NCI-H1417 treated with DMSO at 0.1 percent for 48 hours (cell line): ENCODE measurements at places on chromosomes 12 and 14.

GRCh38 chr12:45762185-45763110 is 32.9 kb downstream of the ARID2 start:
- DNase-seq = no peak

DNA sequence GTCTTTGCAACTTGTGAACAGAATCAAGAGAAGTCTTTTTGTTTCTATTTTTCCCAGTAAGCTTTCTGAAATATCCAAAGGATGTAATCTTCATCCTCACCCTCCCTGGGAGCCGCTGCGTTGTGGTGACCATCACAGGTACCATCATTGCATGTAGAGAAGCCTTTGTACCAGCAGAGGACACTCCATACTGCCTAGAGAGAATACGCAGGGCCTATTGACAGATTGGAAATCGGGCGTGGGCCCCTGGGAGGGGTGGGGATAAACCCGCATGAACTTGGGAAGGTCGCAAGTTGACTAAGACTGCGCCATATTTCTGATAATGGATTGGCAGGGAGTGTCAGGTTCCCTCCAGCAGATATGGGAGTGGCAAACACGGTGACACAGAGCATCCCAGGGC is 12.7 kb downstream of the KRT1 start:
- DNase-seq = no peak

- no peak for DNase-seq
Measured at GRCh38 chr14:66425402-66425801, 60.8 kb upstream of the CCDC196 start.

DNA sequence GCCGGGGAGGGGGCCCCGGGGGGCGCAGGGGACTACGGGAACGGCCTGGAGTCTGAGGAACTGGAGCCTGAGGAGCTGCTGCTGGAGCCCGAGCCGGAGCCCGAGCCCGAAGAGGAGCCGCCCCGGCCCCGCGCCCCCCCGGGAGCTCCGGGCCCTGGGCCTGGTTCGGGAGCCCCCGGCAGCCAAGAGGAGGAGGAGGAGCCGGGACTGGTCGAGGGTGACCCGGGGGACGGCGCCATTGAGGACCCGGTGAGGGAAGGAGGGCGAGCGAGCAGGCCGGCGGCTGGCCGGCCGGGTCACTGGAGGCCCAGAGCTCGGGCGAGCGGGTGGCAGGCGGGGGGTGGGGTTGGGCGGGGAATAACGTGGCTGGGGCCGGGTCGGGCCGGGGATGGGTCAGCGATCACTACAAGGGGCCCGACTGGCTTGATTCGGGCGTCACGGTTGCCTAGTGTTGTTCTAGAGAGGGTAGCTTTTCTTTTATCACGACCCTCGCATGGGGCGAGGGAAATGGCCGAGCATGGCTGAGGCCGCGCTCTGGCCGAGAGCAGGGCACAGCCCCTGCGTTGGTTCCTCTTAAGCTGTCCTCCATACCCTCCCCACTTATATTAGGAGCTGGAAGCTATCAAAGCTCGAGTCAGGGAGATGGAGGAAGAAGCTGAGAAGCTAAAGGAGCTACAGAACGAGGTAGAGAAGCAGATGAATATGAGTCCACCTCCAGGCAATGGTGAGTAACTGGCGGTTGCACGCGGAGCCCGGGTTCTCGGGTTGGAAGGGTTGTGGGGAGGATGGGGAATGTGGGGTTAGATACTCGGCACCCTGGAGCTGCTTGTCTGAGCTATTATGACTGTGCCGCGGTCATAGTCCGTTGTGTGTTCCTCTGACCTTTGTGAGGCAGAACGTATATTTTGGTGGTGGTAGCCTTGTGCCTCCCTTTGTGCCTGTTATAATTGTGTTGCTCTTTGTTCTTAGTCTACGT is 603 bp downstream of the PABPN1 start:
- DNase-seq = no peak

DNA sequence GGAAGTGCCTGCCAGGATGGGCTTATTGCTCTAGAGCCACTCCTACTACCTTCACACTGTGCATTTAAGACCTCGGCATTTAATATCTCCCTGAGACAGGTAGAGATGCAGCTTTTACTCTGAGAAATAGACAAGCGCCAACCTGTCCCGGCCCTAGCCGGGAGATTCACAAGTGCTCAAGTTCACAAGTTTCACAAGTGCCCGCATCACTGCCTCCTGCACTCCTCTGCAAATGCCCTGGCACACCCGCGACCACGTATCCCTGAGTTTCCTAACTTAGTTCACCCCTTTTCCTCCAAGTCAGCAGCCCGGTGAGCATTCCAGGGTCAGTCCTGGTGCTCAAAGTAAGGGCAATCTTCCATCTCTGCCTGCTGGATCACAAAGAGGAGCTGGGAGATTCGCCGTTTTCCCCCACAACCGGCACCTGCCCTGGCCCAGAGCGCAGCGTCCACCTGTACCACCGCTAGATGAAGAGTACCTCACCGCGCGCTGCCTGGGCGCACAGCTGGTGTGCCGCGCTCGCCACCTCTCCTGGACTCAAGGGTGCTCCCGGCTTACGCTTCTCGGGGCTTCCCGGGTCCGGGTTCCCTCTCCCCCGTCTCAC is 5.0 kb upstream of the SLC38A4 start:
- DNase-seq = no peak

DNA sequence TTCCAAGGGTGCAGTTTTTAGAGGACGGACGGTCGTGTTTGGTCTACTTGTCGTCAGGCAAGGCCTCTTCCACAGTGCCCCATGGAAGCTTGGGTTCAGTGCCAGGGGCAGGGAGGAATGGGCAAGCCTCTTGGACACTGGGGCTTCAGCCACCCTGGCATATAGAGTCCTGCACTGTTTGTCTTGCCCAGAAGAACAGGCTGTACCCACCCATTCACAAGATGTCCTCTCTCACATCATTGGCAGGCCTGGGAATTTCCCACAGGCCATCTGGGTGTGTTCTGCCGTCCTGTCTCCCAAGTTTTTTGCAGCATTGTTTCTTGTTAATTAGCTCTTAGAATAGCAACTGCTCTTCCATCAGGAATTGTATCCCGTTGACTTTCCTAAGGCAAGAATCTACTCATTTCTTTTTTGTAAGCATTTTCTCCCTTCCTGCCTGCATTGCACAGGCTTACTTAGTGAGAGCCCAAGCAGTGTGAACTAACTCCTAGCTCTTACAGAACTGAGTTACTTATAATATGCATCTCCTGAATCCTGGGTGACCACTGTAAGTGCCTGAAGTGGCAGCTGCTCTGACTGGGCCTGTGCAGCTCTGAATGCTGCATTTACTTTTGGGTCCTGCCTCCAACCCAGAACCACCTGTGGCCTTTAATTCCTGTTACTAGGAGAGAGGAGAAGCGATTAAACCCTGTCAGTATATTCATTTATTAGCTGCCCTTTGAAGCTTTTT is 149.4 kb upstream of the HIF1A start:
- no peak for DNase-seq

- DNase-seq = no peak
Measured at GRCh38 chr14:101709533-101709881, 52.0 kb upstream of the PPP2R5C start.

DNA sequence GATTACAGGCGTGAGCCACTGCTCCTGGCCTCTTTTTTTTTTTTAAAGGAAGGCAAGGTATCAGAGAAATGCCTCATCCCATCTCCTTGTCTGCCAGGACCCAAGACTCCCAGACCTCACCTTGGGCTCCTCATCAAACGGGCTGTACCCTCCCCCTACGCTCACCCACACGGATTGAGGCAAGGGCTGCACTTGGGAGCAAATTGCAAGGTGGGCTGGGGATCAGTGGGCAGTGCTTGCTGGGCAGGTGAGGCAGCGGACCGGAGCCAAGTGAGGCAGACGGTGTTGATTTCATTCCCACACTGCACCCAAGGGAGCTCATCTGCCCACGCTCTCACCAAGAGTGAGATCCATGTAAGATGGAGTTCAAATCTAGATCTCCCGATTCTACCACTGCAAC is 41.0 kb upstream of the DICER1 start:
- DNase-seq = no peak

DNA sequence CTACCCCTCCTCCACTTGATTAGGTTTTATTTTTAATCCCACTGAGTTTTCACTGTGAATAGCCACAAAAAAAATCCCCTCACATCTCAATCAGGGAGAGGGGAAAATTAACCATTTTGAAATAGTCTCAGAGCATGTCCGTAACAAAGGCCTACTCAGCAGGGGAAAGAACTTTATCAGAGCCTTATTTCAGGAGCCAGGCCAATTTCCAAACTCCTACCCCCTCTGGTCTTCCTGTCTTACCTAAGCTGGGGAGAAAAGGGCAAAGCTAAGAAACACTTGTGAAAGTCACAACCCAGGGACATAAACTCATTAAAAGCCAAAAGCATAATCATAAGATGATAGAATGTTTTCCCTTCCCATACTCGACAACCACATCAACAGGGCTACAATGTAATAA is 260.3 kb upstream of the DIO3 start:
- DNase-seq = no peak

GRCh38 chr14:81464253-81465002 is 64.3 kb upstream of the STON2 start:
- no peak for DNase-seq

GRCh38 chr12:65922077-65922476 is 97.8 kb downstream of the HMGA2 start:
- DNase-seq = no peak

GRCh38 chr14:96559571-96559970 is 57.4 kb downstream of the PAPOLA start:
- DNase-seq = no peak

DNA sequence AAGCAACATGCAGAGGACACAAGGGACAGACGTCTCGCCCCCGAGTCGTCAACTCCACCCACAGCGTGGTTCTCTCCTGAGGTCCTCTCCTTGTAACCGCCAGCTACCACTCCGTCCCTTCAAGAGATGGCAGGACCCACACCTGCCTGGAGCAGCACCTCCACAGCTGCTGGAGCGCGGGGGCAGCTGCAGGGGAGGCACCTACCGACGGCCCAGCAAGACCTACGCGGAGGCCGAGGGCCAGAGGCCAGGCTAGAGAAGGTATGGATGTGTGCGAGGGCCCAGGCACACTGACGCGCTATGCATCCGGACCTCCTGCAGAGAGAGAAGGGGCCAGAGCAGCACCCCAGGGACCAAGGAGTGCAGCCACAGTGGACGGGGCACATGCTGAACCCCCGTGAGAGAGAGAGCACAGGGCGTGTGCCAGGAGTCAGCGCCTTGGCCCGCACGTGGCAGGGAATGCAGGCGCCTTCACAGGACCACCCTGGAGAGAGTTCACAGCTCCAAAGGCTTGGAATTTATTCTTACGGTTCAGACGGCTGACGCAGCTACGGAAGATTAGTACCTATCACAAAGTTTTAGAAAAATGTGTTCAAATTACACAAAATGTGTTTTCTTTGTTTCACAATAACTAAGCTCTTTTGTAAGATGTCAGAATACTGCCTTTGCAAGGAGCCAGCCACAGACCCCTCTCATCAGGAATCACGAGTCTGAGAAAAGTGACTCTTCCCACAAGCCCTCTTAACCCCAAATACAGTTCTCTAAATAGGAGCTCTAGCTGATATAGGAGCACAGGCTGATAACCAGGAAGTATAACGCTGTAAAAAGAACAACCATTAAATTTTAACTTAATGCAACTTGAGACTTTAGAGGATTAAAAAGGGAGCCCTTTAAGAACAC is 36.8 kb downstream of the CDC42BPB start:
- no peak for DNase-seq

- no peak for DNase-seq
Measured at GRCh38 chr12:109244073-109244472, 65.0 kb downstream of the FOXN4 start.

DNA sequence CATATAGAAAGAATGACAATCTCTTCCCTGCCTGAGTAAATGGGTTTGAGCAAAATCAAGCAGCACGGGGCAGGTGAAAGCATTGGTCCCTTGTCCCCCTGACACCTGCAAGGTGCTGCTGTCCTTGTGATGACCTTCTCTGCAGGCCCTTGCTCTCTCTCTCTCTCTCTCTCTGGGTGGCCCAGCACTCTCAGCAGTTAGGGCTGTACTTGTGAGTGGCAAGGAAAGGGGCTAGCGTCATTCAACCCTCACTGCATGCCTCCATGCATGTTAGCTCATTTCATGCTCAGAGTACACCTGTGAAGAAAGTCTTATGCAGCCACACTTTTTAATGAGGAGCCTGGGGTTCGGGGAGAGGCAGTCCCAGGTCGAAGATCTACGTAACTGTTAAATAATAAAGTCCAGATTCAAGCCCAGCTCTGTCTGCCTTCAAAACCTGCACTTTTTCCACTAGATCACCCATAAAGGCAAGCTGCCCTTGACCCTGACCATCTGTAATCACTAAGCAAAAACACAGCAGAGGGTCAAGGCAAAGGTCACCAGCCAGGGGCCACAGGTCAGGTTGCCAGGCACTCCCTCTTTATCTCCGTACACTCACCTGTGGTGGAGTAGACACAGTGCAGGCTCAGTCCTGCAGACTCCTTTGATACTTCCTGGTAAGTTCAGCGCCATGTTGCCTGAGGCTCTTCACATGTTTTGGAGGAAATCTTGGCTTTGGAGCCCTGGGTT is 44.9 kb upstream of the CLMN start:
- no peak for DNase-seq

DNA sequence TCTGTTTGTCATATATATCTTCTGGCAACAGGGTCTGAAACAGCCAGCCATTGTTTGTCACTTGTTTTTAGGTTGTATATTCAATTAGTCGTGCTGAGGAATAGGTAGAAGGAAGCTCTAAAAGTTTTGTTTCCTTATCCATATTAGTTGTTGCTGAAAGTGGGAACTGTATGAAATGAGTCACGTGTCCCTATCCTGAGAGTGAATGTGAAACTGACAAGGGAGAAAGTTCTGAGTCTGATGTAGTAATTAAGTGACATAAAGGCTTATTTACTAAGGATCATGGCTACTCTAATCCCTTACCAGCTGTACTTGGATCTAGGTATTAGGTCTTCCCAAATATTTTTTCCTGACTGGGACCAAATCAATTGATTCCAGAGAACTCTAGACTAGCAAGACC is 16.4 kb downstream of the FAM234B start:
- DNase-seq = no peak

GRCh38 chr14:100288382-100289185 is 17.7 kb downstream of the SLC25A29 start:
- DNase-seq = no peak

GRCh38 chr12:77983859-77984258 is 153.2 kb downstream of the NAV3 start:
- DNase-seq = no peak

- no peak for DNase-seq
Measured at GRCh38 chr12:78949532-78949931, 85.0 kb downstream of the SYT1 start.

GRCh38 chr12:66166561-66166960 is 3.2 kb downstream of the TMBIM4 start:
- no peak for DNase-seq

- no peak for DNase-seq
Measured at GRCh38 chr12:46701356-46701755, 124.4 kb downstream of the SLC38A4 start.

- DNase-seq = no peak
Measured at GRCh38 chr12:98456576-98457573, 58.5 kb upstream of the TMPO start.

GRCh38 chr12:104575442-104576186 is 118.9 kb downstream of the CHST11 start:
- no peak for DNase-seq

GRCh38 chr12:71158361-71158882 is 623 bp upstream of the TSPAN8 start:
- peak; percentile 76 for DNase-seq
